T1000 (cell line): ENCODE measurements at places on chromosomes 2 and 18.

DNA sequence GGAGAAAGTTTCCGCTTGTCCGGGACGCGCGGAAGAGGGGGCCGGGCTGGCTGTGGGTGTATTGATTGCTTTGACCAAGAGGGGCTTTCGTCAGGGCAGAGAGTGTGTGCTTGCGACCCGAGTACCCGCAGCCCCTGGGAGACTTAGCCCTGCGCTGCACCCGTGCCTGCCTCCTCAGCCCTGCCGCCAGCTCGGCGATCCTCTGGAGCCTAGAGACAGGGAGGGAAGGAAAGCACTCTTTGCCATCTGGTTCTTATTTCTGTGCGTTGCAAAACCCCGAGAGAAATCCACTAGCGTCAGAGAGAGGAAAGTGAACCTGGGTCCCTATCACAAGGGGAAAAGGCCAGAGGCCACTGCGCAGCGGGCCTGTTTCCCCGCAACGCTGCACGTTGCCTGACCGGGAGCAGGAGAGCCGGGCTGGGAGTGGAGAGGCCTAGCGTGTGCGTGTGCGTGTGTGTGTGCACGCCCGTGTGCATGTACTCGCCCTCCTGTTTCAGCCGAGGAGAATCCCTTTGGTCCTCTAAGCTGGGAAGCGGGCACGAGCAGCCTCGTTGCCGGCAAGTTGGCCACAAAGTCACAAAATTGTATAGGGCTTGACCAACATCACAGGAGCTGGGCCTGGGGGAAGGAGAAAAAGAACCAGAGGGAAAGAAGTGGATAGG, 1.7 kb downstream of the SIX3 start:
- DNase-seq: no peak

DNA sequence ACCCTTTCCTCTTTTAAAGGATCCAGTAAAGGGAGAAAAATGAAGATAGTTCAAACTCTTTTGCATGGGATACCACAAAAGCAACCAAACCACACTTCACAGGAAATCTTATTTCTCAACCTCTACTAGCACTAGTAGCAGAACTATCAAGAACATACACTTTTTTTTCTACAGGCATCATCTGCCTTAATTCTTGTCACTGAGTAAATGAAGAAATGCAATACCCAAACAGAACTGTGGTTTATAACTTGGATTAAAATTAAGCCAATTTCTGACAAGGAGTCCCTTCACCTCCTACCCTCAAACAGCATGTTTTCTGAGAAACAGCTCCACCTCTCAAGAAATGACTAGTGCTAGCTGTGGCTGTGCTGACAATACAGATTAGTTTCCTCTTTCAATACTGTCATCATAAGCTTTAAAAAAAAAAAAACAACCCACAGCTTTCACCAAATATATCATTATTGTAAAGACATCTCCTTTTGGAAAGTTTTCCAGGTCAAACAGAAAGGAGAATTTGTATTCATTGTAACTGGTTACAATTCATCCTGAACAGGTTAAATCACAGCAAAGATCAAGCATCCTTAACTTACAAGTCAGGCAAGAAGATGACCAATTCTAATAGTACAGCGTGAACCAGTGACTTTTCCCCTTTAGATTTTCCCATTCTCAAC, 44.4 kb downstream of the PTPN2 start:
- DNase-seq: no peak

- no peak for DNase-seq
These were observed 149.9 kb downstream of the LOXHD1 start for GRCh38 chr18:46506974-46507586.

DNA sequence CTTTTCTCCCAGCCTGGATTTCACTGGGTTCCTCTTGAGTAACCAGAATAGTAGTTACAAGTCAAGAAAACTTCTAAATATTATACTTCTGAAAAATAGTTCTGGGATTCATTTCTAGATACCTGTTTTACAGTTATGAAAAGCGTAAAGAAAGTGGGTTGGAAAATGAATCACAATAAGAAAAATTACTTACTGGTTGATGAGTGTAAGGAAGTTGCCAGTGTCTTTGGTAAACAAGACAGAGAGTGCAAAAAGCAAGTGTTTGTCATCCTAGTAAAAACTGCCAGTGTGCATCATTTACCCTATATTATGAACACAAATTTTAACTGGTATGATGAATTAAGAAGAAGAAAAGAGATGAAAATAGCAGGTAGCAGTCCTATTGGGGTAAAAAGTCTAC, 88.9 kb downstream of the R3HDM1 start:
- no peak for DNase-seq

- no peak for DNase-seq
These were observed 205.9 kb downstream of the KCNS3 start for GRCh38 chr2:18084376-18084775.

- DNase-seq: no peak
These were observed 24.6 kb downstream of the RTP5 start for GRCh38 chr2:241894056-241894641.

DNA sequence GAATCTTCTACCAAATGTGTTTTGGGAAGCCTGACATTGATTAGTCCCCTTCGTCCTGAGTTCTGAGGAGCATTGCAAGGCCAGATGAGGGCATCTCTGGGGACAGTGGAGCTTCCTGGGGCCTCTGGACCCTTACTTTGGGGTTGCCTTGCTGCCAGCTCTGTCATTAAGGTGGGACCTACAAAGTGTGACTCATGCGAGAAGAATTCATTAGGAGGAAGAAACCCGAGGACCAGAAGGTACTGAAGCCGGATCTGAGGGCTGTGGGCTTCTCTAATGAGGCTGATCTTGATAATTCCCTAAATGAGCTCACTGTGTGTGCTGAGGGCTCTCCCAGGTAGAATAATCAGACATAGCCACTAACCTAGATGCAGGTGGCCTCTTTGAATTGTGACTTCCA, 695 bp upstream of the SCYGR2 start:
- DNase-seq: no peak

GRCh38 chr2:72920318-72921087, 3.2 kb downstream of the EMX1 start:
- DNase-seq: no peak

- DNase-seq: no peak
These were observed 35.1 kb upstream of the CYBRD1 start for GRCh38 chr2:171487201-171487600.

DNA sequence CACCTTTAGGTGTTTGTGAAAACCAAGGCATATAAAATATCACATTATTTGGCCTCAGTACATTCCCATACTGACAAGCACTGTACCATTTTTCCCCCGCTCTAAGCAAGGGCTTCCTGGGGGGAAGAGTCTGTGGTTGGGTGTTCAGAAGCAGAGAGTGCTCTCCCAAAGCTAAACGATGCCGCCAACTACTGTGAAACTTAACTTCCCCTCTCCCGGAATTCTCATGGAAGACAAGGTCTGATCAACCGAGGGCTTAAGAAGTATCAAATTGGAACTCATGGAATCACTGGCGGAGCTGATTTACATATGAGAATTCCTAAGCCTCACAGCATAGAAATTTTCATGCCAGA, 433 bp upstream of the MFF start:
- DNase-seq: no peak

DNA sequence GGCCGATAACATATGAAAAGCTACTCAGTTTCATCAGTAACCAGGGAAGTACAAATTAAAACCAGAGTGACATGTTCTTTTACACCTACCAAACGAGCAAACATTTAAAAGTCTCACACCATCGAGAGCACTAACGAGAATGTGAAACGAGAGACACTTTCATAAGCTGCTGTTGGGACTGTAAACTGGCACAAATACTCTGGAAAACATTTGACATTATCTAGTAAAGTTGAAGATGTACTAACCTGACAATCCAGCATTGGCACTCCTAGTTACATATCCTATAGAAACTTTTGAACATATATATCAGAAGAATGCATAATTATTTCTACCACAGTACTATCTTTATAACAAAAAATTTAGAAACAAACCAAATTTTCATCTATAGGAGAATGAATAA, 28.1 kb downstream of the NBAS start:
- DNase-seq: no peak

DNA sequence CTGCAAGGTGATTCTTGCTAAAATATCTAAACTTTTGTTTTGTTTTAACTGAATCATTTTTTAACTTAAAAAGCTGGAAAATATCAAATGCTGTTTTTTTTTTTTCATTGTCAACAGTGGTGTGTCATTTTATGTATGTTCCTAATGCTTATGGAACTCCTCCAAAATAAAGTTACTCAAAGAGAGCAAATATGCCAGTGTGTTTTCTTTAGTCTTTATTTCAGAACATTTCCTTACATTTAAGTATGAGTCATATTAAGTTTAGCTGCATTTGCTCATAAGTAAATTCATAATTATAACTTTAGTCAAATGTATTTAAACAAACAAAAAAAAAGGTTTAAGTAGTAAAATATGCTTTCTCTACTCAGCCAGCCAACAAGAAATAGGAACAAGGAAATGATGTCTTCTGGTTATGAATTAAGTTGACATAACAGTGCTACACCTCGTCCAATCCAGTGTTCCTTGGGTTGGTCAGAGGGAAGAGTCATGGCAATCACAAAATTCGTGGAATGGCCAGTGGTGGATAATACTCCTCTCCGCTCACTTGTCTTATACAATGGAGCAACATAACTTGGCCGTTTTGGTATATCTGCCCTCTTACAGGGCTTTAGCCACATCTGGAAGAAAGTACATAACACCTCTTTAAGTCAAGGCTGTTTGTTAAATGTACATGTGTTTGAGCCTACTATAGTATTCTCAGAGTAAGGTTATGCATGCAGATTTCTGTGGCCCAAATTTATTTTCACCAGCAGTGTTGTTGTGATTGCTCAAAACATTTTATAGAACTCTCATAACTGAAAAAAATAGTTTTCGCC, 80.7 kb downstream of the SLC39A10 start:
- DNase-seq: no peak

- no peak for DNase-seq
These were observed 75.7 kb downstream of the WDR7 start for GRCh38 chr18:56726906-56727305.

GRCh38 chr2:222353993-222354392, 55.2 kb upstream of the PAX3 start:
- no peak for DNase-seq
